Myocyte (in vitro differentiated cells): ENCODE measurements at places on chromosomes 13 and 19. TPM values are rescaled to one million over a fixed set of nuclear protein-coding genes. Genes with fewer than 3 reads are reported as not detected.

- no peak for DNase-seq
Observed at GRCh38 chr13:111911121-111911720, 155.7 kb upstream of the SOX1 start.

DNA sequence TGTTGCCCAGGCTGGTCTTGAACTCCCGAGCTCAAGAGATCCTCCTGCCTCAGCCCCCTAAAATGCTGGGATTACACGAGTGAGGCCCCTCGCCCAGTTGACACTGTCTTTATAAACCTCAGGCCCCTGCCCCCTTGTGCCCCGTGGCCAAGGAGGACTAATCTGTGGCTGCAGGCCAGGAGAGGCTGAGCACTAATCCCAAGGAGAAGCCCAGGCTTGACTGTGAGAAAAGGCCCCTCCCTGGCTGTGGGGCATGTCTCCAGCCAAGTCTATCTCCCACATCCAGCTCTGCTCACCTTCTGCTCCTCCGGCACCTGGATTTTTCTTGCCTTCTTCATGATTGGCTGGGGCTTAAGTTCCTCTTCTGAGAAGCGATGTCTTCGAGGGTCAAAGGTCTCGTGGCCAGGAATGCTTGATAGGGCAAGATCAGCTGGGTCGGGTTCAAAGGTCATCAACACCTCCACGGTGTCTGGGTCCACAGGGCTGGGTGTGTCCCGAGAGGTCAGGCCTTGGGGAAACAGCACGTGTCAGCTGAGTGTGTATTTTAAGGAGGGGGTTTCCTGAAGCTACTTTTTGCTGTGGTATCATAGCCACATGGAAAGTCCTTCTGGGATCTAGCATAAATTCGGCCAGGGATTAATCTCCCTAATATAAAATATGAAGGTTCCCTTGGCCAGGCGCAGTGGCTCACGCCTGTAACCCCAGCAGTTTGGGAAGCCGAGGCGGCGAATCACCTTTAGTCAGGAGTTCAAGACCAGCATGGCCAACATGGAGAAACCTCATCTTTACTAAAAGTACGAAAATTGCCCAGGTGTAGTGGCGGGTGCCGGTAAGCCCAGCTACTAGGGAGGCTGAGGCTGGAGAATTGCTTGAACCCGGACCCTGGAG is 3.8 kb downstream of the DBP start:
- DNase-seq: no peak

- DNase-seq: peak; percentile 80
Observed at GRCh38 chr19:40006273-40006691, 9.4 kb downstream of the ZNF546 start.

- DNase-seq: no peak
Observed at GRCh38 chr13:53445686-53446085, 417.1 kb downstream of the OLFM4 start.

- DNase-seq: peak; percentile 74
Observed at GRCh38 chr13:102870677-102871415, 25.0 kb downstream of the ERCC5 start.

DNA sequence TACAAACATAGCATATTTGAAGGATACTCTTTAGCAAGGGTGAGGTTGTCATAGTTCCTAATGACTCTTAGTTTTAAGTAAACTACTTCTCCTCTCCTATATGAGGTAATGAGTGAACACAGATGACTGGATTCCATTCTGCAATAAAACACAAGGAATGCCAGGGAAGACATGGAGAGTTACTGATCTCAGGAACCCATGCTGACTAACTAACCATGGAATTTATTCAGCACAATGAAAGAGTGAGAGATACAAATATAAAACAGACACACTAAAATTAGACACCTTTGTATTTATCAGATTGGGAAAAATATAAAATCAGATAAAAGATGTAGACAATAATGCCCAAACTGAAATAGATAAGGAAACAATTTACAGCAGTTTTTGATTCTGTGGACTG is 1525.9 kb upstream of the SLC10A2 start:
- DNase-seq: peak; percentile 54

GRCh38 chr13:20847296-20847695 is 55.2 kb downstream of the XPO4 start:
- peak; percentile 59 for DNase-seq

GRCh38 chr13:101612735-101613134 is 160.3 kb downstream of the ITGBL1 start:
- DNase-seq: no peak

DNA sequence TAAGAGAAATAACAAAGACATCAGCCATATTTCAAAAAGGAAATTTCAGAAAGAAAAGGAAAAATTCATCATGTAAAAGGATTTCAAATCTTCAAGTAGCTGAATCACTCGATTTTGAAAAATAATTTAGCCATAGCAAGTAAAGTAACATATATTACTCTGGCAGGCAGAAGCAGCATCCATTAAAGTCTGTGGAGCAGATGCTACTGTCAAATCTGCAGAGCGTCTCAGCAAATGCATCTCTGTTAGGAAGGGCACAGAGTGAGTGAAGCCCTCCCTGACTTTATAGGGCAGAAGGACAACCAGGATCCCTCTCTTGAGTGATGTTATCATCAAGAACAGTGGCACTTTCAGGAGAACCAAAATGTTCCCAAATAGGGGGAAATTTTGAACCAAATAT is 445.5 kb downstream of the EFNB2 start:
- no peak for DNase-seq

- peak; percentile 13 for DNase-seq
Observed at GRCh38 chr13:85497652-85498051, 301.6 kb downstream of the SLITRK6 start.

DNA sequence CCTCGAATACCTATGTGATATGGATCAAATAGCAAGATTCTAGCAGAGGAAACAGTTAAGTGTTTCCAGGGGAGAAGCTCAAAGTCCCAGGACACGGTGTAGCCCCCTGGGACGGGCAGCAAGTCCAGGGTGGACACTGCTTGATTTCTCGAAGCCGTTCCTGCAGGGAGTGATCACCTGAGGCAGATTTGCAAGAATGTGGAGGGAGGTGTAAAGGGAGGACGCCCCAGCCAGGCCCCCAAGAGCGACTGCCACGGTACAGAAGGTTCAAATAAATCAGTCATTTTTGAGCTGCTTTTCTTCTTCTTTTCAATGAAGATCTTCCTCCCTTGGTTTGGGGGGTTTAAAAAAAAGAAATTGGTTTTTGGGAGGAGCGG is 41.4 kb downstream of the KLF2 start:
- no peak for DNase-seq

DNA sequence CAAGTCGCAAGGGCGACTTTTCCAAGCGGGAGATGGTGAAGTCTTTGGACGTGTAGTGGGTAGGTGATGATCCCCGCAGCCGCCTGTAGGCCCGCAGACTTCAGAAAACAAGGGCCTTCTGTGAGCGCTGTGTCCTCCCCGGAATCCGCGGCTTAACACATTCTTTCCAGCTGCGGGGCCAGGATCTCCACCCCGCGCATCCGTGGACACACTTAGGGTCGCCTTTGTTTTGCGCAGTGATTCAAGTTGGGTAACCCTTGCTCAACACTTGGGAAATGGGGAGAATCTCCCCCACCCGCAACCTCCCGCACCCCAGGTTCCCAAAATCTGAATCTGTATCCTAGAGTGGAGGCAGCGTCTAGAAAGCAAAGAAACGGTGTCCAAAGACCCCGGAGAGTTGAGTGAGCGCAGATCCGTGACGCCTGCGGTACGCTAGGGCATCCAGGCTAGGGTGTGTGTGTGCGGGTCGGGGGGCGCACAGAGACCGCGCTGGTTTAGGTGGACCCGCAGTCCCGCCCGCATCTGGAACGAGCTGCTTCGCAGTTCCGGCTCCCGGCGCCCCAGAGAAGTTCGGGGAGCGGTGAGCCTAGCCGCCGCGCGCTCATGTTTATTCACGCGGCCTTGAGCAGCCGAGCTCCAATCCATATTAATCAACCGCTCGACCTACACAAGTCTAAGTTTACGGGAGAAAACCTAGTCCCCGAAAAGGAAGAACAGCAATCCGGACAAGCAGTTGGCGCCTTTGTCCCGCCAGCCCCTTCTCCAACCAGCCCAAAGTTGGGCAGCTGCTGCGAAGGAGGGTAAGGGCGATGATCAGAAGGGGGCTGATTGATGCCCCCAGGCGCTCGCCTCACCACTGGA is 9.9 kb downstream of the SOX21 start:
- no peak for DNase-seq

DNA sequence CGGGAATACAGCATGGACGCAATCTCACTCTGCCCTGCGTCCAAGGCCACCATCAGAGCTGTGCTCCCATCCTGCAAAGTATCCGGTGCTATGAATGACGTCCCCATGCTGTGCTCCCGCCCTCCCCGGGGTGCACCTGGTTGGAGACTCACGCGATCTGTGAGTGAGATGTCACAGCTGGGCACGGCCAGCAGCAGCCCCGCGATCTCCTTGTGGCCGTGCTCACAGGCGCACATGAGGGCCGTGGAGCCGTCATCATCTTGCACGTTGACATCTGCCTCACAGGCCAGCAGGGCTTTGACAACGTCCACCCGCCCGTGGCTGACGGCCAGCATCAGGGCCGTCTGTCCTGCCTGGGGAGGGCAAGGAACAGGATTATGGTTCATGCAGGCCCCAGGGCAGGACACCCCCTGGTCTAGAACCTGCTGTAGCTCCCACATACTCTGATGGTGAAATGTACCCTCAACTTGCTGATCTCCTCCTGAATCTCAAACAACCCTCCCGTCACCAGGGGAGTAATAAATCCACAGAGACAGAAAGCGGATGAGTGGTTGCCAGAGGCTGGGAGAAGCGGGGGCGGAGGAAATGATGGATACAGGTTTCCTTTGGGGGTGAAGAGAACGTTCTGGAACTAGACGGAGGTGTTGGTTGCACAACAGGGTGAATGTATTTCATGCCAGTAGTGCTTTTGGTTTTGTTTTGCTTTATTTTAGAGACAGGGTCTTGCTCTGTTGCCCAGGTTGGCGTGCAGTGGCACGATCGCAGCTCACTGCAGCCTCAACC is 14.5 kb upstream of the SPC24 start:
- DNase-seq: no peak

GRCh38 chr19:44645407-44646048 is 1.8 kb downstream of the PVR start:
- no peak for DNase-seq

- DNase-seq: peak; percentile 58
Observed at GRCh38 chr19:52007451-52007805, 583 bp downstream of the ZNF615 start.

DNA sequence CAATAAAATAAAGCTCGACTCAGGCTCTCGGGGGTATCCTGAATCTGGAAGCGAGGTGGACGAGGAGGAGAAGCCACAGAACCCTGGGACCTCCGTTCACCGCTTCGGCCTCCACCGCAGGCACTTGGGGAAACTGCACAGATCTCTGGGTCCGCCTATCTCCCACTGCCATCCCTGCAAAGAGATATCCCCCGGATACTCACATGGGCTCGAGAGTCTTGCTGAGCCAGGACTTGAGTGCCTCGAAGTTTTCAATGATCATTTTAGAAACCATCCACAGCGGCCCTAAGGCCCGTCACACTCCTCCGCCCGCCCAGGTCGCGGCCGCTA is 589 bp downstream of the RBM26 start:
- DNase-seq: no peak

DNA sequence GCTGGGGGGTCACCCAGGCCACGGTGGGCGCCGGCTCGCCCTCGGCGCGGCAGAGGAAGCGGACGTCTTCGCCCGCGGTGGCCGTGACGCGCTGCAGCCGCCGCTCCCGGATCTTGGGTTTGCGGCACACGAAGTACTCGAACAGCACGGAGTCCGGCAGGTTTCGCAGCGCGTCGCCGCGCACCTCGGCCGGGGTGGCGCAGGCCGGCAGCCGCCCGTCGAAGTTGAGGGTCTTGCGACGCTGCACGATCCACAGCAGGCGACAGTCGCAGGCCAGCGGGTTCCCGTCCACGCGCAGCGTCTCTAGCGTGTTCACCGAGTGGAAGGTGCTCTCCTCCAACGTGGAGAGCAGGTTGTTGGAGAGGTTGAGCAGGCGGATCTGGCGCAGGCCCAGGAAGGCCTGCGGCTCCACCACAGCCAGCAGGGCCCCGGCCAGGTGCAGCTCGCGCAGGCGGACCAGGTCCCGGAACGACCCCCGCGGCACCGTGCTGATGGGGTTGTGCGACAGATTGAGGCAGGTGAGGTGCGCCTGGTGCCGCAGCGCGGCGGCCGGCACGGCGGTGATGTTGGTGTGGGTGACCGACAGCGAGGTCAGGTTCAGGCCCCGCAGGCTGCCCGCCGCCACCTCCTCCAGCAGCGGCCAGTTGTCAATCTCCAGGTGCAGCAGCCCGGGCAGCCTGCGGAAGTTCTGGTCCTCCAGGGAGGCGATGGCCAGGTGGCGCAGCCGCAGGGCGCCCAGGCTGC is 8.6 kb upstream of the PEAK3 start:
- no peak for DNase-seq

DNA sequence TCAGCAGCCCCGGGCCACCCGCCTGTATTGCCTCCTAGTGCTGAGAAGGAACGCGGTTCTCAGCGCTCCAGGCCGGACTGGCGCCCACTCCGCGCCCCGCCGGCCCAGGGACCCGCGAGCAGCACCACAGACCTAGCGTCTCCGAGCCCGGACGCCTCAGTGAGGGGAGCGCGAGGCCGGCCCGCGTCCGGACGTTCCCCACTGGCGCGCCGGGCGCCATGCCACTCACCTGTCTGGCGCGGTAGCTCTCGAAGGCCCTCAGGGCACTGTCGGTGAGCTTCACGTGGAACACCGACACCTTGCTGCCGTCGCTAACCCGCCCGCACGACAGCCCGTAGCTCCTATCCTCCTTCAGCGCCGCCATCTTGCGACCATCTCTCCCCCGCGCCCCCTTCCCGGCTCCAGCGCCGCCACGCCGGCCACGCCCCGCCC is at the start of gene ELL:
TSS of gene ELL (minus strand) at position 379 of the 432 bp plus-strand sequence. CDS start at position 364, 15 bp downstream.
- DNase-seq: no peak

DNA sequence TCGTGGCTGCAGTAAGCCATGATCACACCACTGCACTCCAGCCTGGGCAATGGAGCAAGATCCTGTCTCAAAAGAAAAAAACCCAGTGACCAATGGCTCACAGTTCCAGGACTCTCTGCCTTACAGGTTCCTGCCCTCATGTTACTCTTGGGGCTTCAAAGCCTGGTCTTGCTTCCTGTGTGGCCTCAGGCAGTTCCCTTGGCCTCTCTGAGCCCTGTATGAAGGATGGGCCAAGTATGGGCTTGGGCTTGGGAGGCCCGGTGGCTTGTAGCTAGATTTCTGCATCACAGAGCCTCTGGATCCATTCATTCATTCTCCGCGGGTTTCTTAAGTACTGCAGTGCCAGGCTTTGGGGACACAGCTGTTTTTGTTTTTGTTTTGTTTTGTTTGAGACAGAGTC is 780 bp upstream of the TSPAN16 start:
- DNase-seq: no peak

DNA sequence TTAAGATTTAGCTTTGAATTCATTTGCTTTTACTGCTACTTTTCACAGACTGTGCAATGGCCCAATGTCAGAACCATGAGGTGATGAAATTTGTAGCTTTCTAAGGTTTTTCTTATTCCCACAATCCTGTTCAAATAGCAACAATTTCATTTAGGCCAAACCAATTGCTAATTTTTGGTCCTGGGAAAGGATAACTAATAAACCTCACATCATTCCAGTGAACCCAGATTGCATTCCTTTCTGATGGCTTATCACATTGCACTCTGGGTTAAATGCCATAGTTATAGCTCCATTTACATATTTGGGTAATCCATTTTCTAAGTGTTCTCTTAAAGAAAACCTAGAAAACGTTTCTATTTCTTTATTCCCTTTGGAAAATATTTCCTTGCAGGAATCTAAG is 22.9 kb upstream of the POMP start:
- DNase-seq: peak; percentile 18

The ZNF564 gene
- 5.8 and 6.0 TPM in 2 replicates for total RNA-seq

The ARHGAP33 gene
- 1.5 and 3.8 TPM in 2 replicates for total RNA-seq

The PIBF1 gene
- 17.5 and 19.6 TPM in 2 replicates for total RNA-seq

The HCST gene
- total RNA-seq: not detected in 2 replicates

The KLK7 gene
- not detected in 2 replicates for total RNA-seq
